Stimulated activated CD4-positive, alpha-beta T cell treated with anti-CD3 and anti-CD28 coated beads, Interleukin-15, amount 100 ng/mL, for 24 hours (primary cell): ENCODE measurements at places on chromosomes 4 and X.

GRCh38 chr4:32429151-32429550, 1709.0 kb downstream of the PCDH7 start:
- DNase-seq, result no peak

- no peak for DNase-seq
These were observed 68.1 kb upstream of the NAP1L5 start for GRCh38 chr4:88765729-88766128.

GRCh38 chrX:19065535-19065934, 56.7 kb downstream of the ADGRG2 start:
- DNase-seq, result no peak

GRCh38 chr4:40570348-40571077, 59.2 kb downstream of the RBM47 start:
- DNase-seq, result no peak

DNA sequence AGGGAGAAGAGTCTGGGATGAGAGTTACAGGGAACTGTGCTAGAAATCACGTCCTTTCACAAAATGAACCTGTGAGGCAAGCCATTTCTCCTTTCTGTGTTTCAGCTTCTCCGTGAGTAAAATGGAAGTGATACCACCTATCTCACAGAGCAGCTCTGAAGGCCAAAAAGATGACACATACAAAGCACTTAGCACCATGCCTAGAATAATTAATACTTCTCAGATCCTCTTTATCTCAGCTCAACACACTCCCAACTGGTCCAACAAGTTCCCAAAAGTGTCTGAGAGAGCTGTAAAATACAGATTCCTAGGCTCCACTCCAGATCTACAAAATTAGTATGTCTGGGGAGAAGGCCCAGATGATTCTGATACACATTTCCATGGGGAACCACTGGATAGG, 38.3 kb downstream of the LHFPL1 start:
- no peak for DNase-seq

- no peak for DNase-seq
These were observed 105.6 kb upstream of the CPEB2 start for GRCh38 chr4:14896656-14897175.

DNA sequence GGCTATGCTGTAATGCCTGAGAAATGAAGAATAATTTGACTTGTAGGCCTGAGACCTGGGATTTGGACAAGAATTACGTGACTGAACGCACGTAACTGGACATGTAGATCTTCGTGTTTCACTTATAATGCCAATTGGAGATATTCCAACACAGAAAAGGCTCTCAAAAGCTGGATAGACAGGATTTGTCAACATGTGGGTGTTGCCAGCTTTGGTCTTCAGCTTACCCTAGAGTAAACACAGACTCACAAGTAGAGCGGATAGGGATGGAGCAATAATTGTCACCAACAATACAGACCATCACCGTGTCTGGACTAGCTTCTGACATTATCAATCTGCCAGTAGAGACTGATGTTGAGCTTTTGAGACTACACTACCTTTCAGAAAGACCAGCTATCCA, 1511.0 kb upstream of the ADGRL3 start:
- no peak for DNase-seq

- DNase-seq, result no peak
These were observed 35.7 kb upstream of the HGFAC start for GRCh38 chr4:3406021-3406420.

- DNase-seq, result peak; percentile 55
These were observed 807 bp downstream of the USP9X start for GRCh38 chrX:41085878-41086626.

- DNase-seq, result no peak
These were observed 26.1 kb upstream of the CFAP299 start for GRCh38 chr4:80309294-80310004.

GRCh38 chr4:157221895-157222770, 1.6 kb downstream of the GRIA2 start:
- no peak for DNase-seq

DNA sequence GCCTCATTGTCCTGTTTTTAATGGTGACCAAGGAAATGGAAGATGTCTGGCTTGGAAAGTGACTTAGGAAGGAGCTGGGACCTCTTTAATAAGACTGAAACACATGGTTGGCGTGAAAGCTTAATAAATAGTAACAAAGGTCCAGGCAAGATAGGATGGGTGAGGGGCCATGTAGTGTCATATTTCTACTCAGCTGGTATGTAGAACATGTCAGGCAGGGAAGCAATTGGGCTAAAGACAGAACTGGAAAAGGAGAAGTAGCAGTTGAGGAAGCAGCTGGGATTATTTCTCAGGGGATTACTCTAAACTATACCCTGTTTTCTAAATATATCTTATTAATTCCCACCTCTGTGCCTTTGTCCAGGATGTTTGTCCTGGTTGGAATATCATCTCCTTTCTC, 18.6 kb downstream of the ITGB1BP2 start:
- DNase-seq, result no peak

DNA sequence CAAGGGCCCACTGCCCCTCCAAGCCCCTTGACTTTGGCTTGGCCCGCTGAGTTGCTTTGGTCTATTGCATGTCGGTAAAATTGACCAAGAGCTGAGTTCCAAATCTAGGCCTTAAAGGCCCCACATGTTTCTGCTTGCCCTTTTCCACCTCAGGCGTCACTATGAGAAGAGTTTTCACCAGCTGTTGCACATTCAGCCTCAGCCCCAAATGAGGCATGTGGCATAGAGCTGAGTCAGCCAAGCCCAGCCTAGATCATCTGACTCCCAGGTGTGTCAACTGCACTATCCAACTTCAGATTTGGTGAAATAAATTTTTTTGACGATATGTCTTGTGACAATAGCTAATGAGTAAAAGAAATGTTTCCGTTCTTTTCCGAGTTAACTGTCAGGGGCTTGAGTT, 424.5 kb upstream of the FAM47C start:
- DNase-seq, result no peak

DNA sequence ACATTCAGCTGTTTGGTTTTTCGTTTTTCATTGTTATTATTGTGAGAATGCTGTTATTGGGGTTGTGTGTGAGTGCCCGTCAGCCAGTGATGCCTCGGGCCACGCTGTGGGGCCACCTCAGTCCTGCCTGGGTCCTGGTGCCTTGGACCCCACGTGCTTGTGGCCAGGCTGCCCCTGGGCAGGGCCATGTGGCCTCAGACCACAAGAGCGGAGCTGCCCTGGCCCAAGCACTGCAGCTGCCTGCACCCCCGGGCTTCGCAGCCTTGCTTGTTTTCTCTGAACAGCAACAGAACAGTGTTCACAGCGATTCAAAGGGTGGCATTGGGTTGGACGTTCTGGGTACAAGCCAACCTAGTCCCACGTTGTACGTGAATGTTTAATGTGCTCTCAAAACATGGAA, 56.9 kb downstream of the CPLX1 start:
- DNase-seq, result no peak

DNA sequence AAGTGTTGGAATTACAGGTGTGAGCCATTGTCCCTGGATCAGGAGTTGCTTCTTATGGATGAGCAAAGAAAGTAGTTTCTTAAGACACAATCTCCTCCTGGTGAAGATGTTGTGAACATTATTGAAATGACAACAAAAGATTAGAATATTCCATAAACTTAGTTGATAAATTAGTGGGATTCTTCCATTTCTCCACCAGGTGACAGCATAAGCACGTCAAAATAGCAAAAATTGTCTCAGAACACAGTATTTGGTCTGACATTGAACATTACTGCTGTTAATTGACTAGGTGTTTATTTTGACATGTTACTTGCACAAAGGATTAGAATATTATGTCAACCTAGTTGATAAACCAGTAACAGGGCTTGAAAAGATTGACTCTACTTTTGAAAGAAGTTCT, 21.6 kb downstream of the CLDN34 start:
- DNase-seq, result no peak

GRCh38 chrX:28756647-28757046, 169.4 kb downstream of the IL1RAPL1 start:
- DNase-seq, result no peak
